CD4-positive, alpha-beta T cell treated with Interleukin-21 for 1 hour (primary cell): ENCODE measurements at places on chromosomes 2 and 18.

DNA sequence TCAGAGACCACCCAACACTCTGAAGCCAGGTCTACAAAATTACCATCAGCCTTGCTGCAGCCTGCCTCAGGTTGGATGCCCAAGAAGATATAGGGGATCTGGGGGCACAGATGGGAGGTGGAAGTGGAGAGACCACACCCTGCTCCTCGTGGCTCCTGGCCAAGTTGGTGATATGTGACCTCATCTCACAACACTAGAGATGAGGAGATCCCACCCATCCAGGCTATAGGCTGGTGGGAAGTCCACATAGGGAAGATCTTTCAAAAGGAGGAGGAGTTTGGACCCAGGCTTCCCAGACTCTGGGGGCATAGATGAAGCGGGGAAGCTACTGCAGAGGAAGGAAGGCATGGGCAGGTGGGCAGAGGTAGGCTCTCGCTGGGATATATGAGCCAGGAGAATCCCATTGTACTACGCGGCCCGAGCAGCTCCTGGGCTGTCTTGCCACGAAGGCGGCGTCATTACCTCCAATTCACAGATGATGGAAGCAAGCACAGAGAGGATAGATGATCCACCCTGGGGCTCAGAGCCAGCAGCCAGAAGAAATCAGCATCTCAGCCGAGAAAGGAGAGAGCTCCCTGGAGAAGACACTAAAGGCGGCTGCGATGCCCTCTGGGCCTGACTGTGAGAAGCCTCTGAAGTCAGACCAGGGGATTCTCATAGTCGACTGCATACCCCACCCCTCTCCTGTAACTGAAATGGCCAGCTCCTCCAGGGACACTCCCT, 96.0 kb downstream of the RHOB start:
- no peak for DNase-seq

DNA sequence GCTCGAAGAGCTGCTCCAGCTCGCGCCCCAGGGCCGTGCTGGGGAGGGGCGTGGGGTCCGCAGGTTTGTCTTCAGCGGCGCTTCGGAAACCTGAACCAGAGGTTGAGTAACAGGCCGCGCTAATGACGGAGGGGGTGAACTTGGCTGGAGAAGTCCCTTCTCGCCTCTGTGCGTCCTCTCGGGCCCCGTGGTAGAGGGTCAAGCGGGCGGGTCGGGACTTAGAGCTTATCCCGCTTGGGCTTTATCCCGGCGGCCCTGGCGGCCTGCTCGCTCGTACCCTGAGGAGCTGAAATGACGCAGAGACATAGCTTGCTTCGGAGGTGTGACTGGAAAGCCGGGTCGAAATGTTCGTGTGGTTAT, 479 bp downstream of the RNMT start:
- DNase-seq = peak; percentile 34

GRCh38 chr2:83879127-83879526, 580.0 kb downstream of the SUCLG1 start:
- no peak for DNase-seq

DNA sequence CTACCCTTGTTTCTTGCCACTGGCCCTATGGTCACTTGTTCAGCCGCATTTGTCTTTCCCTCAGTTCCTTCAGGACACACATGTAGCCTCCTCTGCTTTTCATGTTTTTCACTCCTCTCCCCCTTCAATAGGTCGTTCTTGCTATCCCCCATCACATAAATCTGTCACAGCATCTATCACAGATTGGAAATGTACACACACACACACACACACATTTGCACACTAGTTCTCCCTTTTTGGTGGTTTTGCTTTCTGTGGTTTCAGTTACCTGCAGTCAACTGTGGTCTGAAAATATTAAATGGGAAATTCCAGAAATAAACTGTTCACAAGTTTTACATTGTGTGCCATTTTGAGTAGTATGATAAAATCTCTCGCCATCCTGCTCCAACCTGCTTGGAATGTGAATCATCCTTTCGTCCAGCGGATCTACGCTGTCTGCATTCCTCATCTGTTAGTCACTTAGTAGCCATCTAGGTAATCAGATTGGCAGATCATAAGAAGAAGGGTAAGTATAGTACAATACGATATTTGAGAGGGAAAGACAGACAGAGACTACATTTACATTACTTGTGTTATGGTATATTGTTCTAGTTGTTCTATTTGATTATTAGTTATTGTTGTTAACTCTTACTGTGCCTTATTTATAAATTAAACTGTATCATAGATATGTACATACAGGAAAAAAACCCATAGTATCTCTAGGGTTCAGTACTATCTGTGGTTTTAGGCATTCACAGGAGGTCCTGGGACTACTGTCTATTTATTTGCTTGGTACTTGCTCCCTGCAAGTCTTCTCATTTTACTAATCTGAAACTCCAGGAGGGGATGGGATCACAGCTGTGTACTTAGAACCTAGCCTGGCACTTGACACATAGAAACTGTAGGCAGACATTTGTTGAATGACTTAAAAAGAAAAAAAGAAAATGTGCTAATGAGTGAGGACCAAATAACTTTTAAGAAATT, 86.1 kb upstream of the PNPT1 start:
- DNase-seq = no peak

DNA sequence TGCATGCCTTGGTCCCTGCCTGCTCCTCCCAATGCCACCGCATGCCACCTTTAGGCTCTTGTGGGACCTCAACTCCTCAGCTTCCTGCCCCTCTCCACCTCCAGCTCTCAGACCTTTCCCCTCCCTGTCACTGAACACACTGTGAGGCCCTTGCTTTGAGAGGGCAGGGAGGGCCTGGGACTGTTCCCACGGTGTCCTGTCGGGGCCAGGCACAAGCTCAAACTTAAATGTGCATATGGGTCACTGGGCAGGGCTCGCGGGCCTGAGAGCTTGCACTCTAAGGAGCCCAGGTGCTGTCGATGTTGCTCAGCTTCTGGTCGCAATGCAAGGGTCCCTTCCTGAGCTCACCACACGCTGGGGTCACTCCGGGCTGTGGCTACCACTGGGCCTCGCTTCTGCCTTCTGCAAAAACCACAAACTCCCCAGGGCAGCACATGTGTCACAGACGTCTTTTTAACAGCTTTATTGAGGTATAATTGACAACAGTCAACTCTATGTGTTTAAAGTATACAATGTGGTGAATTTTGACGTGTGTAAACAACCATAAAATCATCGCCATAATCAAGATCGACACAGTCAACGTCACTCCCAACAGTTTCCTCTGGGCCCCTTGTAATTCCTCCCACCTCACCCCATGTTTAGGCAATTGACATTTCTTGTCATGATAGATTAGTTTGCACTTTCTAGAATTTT, 11.9 kb upstream of the B3GNT7 start:
- DNase-seq = no peak

- no peak for DNase-seq
Observed at GRCh38 chr18:47831351-47831750, 99.1 kb downstream of the SMAD2 start.

DNA sequence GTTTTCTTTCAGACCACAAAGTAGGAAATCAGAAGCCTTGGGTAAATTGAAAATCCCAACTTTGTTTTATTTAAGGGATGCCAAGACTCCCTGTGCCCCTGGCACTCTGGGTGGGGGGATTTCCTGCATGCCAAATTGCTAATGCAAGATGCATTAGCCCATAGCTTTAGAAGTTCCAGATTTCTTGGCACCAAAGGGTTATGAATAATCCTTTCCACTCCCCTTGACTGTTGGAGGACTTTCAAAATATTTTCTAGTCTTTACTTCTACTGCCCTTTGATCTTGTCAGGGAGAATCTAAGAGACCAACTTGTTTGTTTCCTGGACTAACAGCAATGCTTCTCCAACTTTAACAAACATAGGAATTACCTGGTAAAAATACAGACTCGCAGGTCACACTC, 81.8 kb upstream of the TGIF1 start:
- DNase-seq = no peak

DNA sequence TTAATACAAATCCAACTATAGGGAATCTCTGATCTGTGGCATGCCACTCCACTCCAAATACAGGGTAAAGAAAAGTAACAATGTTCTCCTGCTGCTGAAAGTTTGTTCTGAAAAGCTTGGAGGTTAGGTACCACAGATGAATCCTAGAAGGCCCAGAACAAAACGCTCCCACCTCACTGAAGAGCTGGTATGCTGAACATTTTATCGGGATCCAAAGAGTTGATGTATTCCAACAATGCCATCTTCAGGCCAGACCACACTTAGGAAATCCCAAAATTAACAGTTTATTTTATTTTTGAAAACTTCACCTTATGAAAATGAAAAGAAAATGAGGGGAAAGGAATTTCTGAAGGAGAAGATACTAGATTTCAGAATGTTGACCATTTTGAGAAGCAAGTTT, 145.1 kb upstream of the CDH19 start:
- DNase-seq = no peak

DNA sequence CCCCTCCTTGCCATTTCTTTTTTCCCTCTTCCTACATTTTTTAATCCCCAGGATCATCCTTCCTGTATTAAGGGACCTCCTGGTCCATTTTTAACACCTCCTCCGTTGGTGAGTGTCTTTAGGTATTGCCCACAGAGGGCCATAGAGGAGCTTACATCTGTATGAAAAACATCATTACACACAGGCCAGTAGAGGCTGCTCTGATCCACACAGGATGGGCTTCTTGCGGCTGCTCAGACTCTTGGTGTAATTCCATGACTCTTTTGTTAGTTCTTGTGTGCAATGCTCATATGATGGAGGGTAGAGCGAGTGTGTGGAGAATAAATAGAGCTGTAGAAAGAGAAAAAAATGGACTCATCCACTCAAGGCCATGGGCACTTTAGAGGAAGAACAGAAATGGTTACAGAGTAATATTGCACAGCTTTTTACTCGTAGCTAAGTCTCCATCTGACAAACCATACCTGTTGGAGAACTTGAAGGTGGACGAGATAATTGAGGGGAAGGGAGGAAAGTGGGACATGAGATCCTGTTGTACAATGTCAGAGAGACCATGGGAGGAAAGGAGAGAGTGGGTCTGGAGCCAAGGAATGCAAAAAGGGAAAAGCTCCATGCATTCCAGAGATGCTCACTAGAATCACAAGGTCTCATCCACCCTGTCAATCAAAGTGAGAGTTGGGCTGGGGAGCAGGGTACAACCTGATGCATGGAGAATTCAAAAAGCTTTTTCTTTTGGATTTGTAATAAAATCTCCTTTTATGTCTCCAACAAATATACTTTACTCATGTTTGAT, 129.7 kb upstream of the TNP1 start:
- DNase-seq = no peak

GRCh38 chr18:12838178-12838634, 45.8 kb downstream of the PTPN2 start:
- peak; percentile 35 for DNase-seq

DNA sequence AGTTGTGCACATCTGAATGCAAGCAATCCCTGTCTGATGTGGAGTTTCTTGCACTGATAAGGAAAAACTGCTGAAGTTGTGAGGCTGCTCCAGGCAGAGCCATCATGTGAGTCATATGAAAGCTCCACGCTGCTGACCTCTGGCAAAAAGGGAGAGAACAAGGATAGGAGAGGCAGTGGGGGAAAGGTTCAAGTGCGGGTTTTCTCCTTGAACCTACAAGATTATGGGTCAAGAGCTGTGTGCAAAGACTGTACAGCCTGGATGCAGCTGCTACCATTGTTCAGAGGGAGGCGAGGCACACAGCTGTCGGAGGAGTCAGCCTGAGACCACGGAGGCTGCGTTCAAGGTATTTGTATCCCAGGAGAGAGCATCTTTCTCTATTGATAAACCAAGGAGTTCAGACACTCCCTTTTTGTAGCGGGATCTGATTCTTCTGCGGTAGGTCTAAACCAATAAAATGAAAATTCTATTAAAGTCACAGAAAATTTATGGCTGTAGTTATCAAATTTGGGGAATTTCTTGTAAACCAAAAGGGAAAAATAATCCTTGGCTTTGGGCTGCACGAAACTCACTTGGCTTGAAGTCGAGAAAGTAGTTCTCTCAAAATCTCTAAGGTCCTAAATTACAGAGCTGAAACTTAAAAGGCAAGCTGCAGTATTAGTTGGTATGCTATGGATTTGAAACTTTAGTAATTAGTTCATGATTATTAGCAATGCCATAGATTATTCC, at the start of gene CDK15:
TSS of gene CDK15 (plus strand) at position 96 of the 729 bp plus-strand sequence. CDS start at position 224, 128 bp downstream.
- DNase-seq = no peak

DNA sequence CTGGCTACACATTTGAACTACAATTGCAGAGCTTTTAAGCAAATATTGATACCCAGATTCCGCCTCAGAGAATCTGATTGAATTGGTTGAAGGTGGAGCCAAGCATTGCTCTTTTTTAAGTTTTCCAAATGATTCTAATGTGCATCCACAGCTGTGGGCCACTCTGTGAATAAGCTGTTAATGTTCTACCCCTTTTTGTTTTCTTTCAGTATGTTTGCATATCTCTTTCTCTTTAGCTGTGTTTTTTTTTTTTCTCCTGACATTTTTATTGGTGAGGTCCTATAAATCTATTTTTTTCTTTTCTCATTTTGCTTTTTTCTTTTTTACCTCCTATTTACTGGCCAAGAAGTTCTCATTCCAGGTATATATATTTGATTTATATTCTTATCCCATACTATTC, 6.5 kb downstream of the SCN3A start:
- no peak for DNase-seq

DNA sequence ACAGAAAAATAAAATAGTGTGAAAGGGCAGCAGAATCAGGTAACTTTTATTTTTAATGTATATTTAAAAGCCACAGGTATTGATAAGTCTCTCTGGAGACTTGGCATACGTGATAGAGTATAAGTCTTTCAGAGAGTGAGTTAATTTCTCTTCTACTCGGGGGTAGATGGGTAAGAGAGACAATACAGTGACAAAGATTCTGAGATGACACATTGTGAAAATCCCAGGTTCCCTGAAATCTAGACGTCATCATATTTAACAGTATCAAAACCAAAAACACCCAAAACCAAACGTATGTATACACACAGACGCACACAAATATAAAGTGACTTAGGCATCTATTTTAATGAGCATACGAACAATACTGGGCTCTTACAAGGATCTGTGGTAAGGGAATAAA, 33.3 kb downstream of the NIF3L1 start:
- no peak for DNase-seq

- DNase-seq = no peak
Observed at GRCh38 chr2:239824046-239824694, 201.0 kb downstream of the NDUFA10 start.

- no peak for DNase-seq
Observed at GRCh38 chr18:13026583-13027270, 35.6 kb downstream of the CEP192 start.
